ENCODE measurements at places on chromosomes 12 and 14. TPM values are rescaled to one million over a fixed set of nuclear protein-coding genes. Genes with fewer than 3 reads are reported as not detected.

DNA sequence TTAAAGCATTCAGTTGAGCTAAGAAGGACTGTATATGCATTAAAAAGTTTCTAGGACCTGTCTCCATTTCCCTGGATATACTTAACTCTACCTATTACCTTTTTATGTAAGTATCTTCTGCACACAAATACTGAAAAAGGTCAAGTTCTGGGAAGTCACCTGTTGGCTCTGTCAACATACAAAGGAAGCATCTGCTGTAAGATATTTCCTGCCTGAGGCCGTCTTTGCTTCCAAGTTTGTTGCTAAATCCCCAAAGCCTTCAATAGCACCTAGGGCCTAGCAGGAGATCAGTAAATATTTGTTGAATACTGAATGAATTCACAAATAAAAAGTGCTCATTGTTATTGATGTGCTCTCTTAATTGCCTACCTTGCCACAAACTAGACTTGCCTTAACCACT is 188.4 kb downstream of the DUSP6 start:
- DNase-seq, result peak; percentile 52

DNA sequence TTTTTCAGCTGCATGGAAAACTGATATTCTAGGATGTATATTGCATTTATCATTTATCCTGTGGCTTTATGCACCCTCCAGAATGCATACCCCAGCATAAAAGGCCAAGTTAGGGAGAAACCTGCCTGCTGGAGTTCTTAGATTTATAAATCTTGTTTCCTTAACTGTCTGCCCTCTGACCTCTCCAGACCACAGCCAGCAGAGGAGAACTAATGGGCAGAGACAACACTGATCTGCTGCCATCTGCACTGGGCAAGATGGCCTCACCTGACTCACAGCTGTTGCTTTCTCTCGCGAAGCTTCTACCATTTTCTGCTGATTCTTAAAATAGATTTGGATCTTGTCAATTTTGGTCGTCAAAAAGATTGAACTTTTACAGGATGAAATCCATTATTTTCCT is 65.8 kb downstream of the PPP2R5C start:
- no peak for DNase-seq

DNA sequence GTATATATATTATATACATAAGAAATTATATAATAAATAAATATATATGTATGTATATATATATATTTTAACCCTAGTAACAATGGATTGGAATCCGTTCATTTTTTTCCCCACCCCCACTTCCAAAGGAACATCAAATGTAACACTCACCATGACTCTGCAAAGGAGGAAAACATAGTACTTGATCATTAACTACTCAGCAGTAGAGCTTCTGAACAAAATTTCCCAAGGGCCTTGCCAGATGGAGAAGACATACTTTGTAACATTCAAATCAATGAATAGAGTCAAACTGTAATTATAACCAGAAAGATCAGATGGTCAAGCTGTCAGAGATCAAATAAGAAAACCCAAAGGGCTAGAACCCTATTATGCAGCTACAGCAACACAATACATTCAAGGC is 126.0 kb upstream of the CNTN1 start:
- no peak for DNase-seq

- no peak for DNase-seq
Observed at GRCh38 chr12:124359671-124360581, 65.0 kb downstream of the RFLNA start.

- no peak for DNase-seq
Observed at GRCh38 chr14:57008534-57008933, 198.3 kb upstream of the OTX2 start.

RNASE11 gene
- not detected for total RNA-seq

PTPRO gene
- total RNA-seq, result under 0.01 TPM
